DMS 273 treated with DMSO at 0.1 percent for 48 hours (cell line): ENCODE measurements at places on chromosomes 3 and 15.

DNA sequence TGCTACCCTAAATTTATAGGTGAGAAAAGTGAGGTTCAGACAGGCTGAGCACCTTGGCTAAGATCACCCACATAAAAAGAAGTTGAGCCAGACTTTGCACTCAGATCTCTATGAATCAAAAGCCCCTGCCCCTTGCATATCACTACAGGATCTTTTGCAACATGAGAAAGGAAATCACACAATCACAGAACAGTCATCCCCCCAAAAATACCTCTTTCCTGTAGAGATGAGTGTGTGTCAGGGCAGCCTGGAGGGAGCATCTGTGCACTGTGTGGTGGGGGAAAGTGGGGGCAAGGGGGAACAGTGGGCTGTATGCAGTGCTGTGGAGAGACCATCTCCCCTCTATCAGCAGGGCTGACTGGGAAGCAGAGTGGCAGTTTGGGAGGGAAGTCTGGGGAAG, 46.6 kb downstream of the EPHB3 start:
- DNase-seq: no peak

GRCh38 chr3:196142202-196142956, 60.5 kb upstream of the TFRC start:
- DNase-seq: no peak

DNA sequence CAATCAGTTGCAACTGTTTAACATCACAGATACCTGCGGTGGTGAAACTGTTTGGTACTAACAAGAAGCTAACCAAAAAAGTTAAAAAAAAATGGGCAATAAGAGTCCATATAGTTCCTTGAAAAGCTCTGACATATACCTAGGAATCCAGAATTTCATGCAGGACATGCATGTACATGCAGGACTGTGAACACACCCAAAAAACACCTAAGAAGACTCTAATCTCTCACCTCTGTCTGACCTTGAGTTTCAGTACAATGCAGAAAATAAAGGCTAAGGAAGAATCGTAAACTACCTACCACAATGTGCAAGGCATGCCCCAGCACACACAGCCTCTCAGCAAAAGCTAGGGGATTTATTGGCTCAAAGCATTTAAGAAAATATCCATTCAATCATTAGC, 110.7 kb upstream of the GOLGA8J start:
- no peak for DNase-seq

- DNase-seq: no peak
Measured at GRCh38 chr3:27565201-27565852, 81.1 kb upstream of the SLC4A7 start.

GRCh38 chr3:67781218-67781617, 126.8 kb upstream of the SUCLG2 start:
- DNase-seq: no peak

DNA sequence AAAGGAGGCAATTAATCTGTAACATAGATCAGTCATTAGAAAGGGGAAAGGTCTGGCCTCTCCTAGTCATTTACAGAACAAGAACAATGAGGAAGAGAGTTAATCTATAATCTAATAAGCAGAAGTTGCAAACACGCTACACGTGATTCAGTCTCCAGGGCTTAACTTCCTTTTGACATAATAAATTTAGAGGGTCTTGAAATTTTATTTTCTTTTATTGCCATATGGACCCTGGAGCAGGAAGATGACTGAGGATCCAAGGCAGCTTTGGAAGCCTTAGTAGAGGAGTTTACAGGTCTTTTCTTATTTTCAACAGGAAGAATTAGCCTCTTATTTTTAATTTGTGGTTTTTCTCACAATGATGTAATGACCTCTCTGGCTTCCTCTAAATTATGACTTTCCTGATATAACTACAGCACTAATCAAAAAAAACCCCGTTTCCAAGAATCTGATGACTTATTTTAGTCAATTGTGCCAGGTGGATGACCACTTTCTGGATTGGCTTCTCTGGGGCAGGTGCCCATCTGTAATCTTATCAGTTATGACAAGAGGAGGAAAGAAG, 32.2 kb downstream of the ADGRG7 start:
- no peak for DNase-seq
